GOT3 (cell line): ENCODE measurements at places on chromosomes 7 and 10.
A peak's percentile ranks its signal among the peaks of the same experiment; 100 is the strongest.

GRCh38 chr10:26544932-26545331 lies 106.8 kb downstream of the APBB1IP start:
- no peak for DNase-seq

GRCh38 chr7:158142657-158143056 lies 445.0 kb downstream of the PTPRN2 start:
- no peak for DNase-seq

DNA sequence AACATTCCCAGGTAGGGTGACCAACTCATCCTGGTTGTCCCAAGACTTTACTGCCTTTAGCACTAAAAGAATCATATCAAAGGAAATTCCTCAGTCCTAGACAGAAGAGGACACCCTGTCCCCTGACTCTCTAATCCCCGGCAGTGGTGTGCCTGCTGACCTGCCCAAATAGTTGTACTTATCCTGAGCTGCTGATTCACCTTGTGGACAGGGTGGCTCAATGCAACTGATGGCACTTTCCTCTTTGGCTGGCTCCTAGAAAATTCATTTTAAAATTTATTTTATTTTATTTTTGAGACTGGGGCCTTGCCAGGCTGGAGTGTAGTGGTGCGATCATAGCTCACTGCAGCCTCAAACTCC lies 111.7 kb downstream of the JCAD start:
- DNase-seq, result no peak

DNA sequence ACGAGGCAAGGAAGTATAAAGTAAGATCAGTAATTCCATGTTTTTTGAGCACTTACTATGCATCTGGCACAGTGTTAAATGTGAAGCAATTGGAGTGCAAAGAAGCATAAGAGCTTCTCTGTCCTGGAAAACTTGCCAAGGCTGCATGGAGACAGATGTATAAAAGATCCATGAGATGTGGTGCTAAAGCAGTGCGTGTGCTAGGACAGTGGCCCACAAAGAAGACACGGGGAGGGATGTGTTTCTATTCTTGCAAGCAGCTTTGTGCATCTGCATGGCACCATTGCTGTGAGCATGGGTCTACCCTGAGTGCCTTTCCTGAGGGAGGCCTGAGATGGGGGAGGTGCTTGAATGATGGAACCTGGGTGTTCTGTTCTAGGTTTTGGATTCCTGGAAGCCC lies 5.1 kb upstream of the CDHR3 start:
- DNase-seq, result no peak

DNA sequence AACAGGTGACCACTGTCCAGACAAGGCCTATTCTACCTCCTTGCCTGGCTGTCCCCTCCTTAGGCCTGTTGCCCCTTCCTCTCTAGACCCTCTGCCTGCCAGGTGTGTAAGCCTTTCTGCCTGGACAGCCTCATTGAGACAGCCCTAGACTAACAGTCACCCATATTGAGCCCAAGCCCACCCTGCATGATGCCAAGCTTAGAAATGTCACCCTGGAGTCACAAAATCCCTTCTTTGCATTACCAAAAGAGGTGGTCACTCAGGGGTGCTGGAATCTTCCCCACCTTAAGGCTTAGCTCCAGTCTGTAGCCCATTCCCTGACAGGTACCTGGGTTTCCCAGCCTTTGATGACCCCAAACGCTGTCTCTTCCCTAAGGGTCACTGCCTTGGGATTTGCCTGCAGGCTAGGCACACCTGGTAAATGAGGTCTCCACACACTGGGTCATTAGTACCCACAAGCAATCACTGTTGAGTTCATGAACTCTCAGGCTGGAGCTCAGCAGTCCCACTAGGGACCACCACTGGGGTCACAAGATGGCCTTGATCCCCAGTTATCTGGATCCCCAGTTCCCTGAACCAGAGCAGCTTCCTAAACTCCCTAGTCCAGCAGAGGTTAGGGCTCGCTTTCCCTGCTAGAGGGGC lies 54.9 kb upstream of the CAMK2B start:
- DNase-seq, result no peak

DNA sequence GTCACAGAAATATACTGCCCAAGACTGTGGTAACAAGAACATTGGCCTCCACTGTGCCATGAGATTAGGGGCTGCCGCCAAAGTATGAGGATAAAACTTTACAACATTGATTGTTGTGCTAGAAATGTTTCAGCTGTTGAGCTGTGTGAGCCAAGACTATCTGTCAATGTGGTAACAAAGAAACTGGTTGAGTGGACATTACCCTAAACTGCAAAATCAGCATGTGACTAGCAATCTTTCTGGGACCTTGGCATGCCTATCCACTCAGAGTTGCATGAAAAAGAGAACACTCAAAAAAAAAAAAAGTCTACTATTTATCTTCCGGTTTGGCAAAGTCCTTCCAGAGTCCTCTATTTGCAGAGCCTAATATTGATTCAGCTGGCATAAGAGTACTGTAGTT lies 605.6 kb upstream of the CNTNAP2 start:
- DNase-seq, result no peak

- no peak for DNase-seq
Measured at GRCh38 chr10:24428410-24428782, 219.5 kb downstream of the KIAA1217 start.

DNA sequence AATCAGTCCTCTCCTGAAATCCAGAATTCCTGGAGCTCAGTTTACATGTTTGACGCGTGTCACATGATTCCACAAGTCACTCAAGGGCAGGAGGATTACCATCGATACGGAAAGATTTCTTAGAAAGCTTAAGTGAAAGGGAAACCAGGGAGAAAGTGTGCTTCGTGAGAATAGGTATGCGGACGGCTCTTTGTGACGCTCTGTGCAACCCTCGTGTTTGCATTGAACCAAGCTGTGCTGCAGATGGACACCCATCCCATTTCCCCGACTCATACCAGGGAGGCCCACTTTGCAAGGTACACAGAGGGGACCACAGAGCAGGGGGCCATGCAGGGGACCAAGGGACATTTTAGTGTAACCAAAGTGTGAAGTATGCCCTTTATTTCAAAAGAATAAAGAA lies 43.2 kb downstream of the IKZF1 start:
- DNase-seq, result no peak

GRCh38 chr10:13915710-13916109 lies 328.9 kb downstream of the PRPF18 start:
- DNase-seq, result no peak

DNA sequence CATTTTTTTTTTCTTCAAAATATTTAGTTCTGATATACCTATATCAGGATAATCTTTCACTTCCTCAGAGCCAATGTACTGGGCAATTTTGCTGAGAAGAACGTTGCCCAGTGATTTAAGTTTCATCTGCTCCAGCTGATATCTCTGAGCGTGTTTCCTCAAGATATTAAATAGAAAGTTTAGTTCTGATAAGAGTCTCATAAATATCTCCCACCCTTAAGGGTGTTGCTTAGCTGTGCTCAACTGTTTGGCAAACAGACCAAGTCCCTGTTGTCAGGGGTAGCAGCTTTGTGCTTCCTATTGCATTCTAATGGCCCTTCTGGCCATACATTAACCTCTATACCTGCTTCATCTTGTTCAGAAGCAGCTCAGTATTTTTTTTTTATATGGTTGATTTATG lies 84.7 kb upstream of the GPR141 start:
- no peak for DNase-seq

DNA sequence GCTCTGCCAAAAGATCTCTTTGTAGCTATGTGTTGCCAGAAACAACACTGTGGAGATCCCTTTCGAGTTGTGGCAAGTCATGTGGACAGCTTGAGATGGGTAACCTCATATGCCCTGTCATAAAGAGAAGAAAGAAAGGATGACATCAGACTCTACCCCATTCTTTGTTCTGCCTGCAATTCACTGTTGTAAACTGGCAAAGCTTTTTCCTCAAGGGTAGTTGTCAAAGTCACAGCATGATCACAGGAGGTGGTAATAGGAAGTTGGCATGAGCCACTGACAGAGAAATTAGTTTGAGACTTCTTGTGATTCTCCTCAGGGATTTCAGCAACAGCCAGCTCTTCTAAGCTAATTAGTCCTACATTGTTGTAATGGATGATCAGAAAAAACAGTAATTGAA lies 19.4 kb upstream of the MINDY3 start:
- no peak for DNase-seq

- no peak for DNase-seq
Measured at GRCh38 chr10:77960829-77961329, 34.3 kb upstream of the DLG5 start.

DNA sequence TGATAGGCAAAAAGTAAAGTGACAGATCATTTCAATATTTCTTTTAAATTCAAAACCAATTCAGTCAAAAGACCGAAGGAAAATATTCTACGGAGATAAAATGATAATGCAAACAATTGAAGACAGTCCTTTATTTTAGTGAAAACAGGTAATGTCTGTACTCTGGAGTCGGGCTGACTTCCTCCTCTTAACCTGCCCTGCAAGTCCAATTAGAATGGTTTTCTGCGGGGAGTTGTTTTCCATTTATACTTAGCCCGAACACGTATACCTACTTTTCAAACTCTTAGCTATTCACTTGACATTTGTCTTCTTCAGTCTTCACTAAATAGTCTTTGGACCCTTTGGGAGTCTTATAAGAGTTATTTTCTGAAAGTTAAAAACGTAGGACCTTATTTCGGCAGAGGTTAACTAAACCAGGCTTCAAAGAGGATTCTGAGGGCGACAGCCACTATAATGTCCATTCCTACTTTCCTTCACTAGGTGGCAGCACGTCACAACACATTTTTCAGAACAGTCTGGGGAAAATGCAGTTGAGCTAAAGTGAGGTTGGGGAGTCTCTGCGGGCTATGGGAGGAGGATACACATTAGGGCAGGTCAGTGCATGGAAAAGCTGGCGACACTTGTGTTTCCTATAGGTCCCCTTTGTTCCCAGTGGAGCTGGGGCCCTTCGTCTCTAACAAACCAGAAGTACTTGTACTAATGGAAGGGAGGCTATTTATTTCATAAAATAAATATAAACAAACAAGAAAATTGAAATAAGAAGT lies 472.0 kb downstream of the KCNMA1 start:
- peak; percentile 23 for DNase-seq
